Activated CD8-positive, alpha-beta T cell treated with anti-CD3 and anti-CD28 coated beads for 36 hours (primary cell): ENCODE measurements at places on chromosomes 6 and 20.

- H3K4me1 ChIP-seq: no peaks in the 10 kb centered on the region
- H3K27me3 ChIP-seq: peaks cover 1% of the 10 kb centered on the region
- no peaks in the 10 kb centered on the region for H3K36me3 ChIP-seq
- H3K27ac ChIP-seq: no peak overlapping the region
These were observed 91.3 kb downstream of the PDE10A start for GRCh38 chr6:165571721-165572132.

DNA sequence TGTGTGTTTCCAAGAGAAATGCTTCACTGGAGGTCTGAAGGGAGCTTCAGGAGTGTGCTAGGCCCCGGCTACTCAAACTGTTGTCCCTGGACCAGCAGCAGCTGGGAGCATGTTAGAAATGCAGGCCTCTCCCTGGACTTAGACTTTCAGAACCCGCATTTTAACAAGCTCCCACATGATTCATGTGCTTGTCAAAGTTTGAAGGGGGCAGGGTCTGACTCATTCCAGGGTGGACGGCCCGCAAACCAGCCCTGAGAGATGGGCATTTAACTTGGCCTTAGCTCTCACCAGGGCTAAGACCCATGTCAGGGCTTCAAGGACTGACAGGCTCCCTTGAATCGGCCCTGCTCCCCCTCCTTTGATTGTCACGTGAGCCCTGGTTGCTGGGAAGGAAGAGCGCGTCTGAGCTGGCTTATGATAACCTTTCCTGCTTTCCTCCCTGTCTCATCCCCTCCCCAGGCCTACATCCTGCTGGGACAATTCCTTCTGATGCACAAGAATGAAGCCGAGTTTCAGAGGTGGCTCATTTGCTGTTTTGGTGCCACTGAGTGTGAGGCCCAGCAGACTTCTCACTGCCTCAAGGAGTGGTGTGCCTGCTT lies 35.5 kb downstream of the BANF2 start:
- H3K27ac ChIP-seq: no peak overlapping the region
- DNase-seq: no peak
- H3K4me3 ChIP-seq: no peak overlapping the region
- H3K36me3 ChIP-seq: no peaks in the 10 kb centered on the region
- H3K4me1 ChIP-seq: no peaks in the 10 kb centered on the region

GRCh38 chr6:114739656-114740055 lies 396.8 kb upstream of the HS3ST5 start:
- no peak for DNase-seq
- no peak overlapping the region for H3K27ac ChIP-seq
- no peaks in the 10 kb centered on the region for H3K36me3 ChIP-seq
- no peak overlapping the region for H3K4me3 ChIP-seq
- no peaks in the 10 kb centered on the region for H3K4me1 ChIP-seq

DNA sequence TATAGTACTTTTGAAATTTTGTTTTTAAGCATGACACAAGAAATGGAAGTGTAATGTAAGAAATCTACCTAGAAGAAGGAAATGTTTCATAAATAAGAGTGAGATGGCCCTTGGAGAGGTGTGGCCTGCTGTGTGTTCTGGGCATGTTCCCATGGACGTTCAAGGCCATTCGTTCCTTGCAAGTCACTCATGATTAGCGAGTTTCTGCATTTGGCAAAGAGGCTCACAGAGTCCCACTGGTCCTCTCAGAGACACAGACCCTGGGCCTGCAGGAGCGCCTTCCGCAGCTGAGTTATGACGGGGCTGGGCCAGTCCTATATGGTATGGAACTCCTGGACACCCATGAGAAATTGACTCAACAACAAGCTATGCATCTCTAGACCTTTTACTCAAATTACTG lies 7.2 kb downstream of the THBS2 start:
- no peak for DNase-seq
- H3K27ac ChIP-seq: no peak overlapping the region
- H3K36me3 ChIP-seq: no peaks in the 10 kb centered on the region
- H3K4me3 ChIP-seq: no peak overlapping the region
- H3K27me3 ChIP-seq: peaks cover 7% of the 10 kb centered on the region

DNA sequence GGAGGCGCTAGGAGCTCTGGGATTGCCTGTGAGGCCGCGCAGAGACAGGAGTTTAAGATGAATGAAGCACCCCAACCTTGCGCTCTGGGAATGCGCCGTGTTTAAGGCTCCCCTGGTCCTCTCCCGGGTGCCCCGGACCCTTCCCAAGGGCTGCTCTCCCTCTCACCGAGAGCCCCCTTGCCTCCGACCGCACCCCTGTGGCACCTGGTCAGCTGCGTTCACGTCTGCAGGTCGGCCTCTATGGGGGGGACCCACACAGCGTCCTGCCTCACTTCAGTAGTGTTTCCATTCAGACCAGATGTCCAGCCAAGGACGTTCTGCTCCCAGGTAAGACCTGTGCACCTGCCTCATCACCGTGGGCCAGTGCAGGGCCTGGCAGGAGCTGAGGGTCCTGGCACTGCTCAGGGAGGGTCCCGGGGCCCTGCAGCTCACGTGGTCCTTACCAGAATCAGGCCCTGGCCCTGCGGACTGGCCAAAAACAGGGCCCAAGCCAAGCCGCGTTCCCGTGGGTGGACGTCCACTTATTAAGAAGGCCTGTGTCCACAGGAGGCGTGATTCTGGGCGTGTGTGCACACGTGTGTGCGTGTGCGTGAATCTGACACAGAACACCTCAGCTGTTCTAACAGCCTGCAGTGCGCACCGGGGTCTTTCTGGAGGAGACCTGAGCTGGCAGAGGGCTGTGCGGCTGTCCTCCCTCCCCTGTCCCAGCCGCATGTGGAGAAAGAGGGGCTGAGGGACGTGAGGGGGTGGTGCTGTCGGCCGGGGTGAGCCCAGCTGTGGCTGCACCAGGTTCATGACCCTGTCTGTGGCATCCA lies 79.9 kb upstream of the BHLHE23 start:
- H3K27ac ChIP-seq: no peak overlapping the region
- peaks cover 22% of the 10 kb centered on the region for H3K27me3 ChIP-seq
- peaks cover 3% of the 10 kb centered on the region for H3K4me1 ChIP-seq
- no peaks in the 10 kb centered on the region for H3K36me3 ChIP-seq

- H3K27me3 ChIP-seq: peaks cover 20% of the 10 kb centered on the region
- H3K27ac ChIP-seq: no peak overlapping the region
- peaks cover 3% of the 10 kb centered on the region for H3K4me1 ChIP-seq
- DNase-seq: no peak
These were observed 53.7 kb downstream of the RPS12 start for GRCh38 chr6:132868057-132868456.

GRCh38 chr20:60306105-60306504 lies 347.9 kb downstream of the CDH26 start:
- no peak overlapping the region for H3K4me3 ChIP-seq
- no peaks in the 10 kb centered on the region for H3K4me1 ChIP-seq
- no peaks in the 10 kb centered on the region for H3K27me3 ChIP-seq
- no peaks in the 10 kb centered on the region for H3K36me3 ChIP-seq

DNA sequence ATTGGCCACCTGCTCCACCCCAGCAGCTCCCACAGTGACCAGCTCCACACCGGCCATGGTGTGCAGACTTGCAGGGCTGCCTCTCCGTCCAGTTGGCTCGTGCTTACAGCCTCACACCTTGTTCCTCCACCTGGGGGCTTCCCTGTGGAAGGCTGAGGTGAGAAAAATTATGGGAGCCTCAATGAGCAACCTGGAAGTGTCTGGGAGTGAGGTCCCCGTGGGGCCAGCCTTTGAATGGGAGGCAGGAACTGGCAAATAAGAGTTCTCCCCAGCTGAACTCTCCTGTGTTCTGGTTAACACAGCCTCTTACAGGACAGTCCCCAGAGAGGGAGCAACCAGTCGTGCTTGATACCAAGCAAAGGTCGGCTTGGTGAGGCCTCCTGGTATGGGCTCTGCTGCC lies 3.8 kb upstream of the PFDN4 start:
- H3K36me3 ChIP-seq: no peaks in the 10 kb centered on the region
- H3K4me3 ChIP-seq: no peak overlapping the region
- H3K4me1 ChIP-seq: peaks cover 9% of the 10 kb centered on the region
- no peak overlapping the region for H3K27ac ChIP-seq

- H3K4me1 ChIP-seq: peaks cover 60% of the 10 kb centered on the region
- H3K27me3 ChIP-seq: peaks cover 7% of the 10 kb centered on the region
- H3K27ac ChIP-seq: peak overlapping the region; percentile 50
- peak overlapping the region; percentile 24 for H3K4me3 ChIP-seq
- no peaks in the 10 kb centered on the region for H3K36me3 ChIP-seq
These were observed 55.1 kb upstream of the NFATC2 start for GRCh38 chr20:51597389-51598231.

DNA sequence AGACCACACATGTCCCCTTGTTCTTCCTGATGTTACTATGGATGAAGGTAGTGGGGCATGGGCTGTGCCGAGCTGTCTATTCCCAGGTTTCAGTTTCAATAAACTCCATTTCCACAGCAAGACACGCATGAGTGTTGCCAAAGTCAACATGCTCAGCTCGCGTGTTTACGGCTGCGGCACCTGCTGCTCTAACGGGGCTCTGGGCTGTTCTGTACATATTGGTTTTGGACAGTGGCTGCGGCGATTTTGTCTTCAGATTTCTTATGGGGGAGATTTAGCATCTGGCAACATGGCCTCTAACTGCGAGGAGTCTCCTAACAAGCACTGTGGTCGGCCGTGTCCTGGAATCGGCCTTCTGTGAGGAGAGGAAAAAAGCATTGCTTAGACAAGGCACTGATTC lies 58.6 kb downstream of the TMEM242 start:
- no peak overlapping the region for H3K27ac ChIP-seq
- no peaks in the 10 kb centered on the region for H3K36me3 ChIP-seq
- DNase-seq: no peak
- no peaks in the 10 kb centered on the region for H3K27me3 ChIP-seq
- H3K4me3 ChIP-seq: no peak overlapping the region
- peaks cover under 1% of the 10 kb centered on the region for H3K4me1 ChIP-seq

DNA sequence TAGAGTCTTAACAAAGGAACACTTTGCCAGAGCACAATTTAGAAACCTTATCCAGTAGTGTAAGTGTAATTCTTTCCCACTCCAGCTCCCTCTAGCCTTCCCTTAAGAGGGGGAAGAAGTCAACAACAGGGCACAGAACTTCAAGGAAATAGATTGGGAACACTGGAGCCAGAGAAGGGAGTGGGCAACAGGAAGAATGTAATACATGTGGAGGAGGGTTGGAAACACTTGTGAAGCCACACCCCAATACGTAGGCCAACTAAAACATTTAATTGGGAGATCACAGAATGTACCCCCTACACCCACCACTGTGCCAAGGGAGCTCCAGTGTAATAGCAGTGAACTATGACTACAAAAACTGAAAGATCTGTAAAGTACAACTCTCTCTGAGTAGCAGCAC lies 735.7 kb upstream of the HS3ST5 start:
- H3K4me3 ChIP-seq: no peak overlapping the region
- H3K36me3 ChIP-seq: no peaks in the 10 kb centered on the region
- DNase-seq: no peak
- no peaks in the 10 kb centered on the region for H3K27me3 ChIP-seq

- H3K4me3 ChIP-seq: no peak overlapping the region
- H3K4me1 ChIP-seq: no peaks in the 10 kb centered on the region
- H3K36me3 ChIP-seq: no peaks in the 10 kb centered on the region
- peaks cover 7% of the 10 kb centered on the region for H3K27me3 ChIP-seq
These were observed 186.7 kb upstream of the CST7 start for GRCh38 chr20:24762371-24762770.

DNA sequence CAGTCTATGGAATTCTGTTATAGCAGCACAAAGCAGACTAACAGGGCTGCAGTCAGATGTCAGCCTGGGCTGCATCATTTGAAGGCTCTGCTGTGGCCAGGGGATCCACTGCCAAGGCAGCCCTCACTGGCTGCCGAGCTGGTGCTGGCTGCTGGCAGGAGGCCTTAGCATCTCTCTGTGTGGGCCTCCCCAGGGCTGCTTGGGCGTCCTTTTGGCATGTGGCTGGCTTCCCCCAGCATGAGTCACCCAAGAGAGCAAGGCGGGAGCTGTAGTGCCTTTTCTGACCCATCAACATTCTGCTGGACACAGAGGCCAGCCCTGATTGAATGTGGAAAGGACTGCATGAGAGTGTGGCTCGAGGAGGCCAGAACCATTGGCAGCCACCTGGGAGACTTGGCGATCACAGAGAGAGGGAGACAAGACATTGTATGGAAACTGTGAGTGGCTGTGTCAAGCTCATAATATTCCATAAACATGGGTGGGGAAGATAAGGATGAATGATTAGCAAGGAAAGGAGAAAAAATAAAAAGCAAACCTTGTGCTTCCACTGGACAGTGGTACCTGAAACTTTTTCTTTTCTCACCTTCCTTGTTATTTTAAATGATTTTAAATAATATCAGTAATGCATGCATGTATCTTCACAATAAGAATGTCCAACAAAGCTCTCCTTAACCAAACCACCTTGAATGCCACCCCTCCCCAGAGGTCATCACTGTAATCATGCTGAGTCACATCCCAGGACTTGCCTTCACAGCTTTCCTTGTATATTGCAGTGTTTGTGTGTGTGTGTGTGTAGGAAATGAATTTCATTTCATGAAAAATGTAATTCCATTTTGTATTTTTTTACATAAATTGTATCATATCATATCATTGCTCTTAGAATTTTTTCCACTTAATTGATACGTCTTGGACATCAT lies 55.0 kb upstream of the VSX1 start:
- no peak overlapping the region for H3K4me3 ChIP-seq
- no peaks in the 10 kb centered on the region for H3K4me1 ChIP-seq
- H3K27ac ChIP-seq: no peak overlapping the region
- DNase-seq: no peak

GRCh38 chr6:137698636-137699030 lies 168.4 kb upstream of the TNFAIP3 start:
- H3K4me3 ChIP-seq: peak overlapping the region; percentile 53
- DNase-seq: no peak
- H3K27me3 ChIP-seq: peaks cover 8% of the 10 kb centered on the region

DNA sequence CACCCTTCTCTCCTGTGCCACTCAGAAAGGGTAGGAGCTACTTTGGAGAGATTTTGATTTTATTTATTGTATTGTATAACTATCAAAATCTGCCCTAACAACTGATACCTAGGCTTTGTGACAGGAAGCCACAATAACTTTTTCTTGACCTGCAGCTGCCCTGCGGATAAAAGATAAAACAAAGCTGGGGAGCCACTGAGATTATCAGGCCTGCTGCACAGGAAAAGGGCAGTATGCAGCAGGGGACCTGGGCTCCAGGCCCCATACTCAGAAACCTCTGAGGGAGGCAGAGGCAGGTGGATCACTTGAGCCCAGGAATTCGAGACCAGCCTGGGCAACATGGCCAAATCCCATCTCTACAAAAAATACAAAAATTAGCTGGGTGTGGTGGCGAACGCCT lies 980 bp upstream of the SNX21 start:
- H3K27ac ChIP-seq: no peak overlapping the region
- DNase-seq: no peak
- H3K4me1 ChIP-seq: peaks cover 10% of the 10 kb centered on the region
- H3K27me3 ChIP-seq: no peaks in the 10 kb centered on the region
- H3K36me3 ChIP-seq: no peaks in the 10 kb centered on the region
- H3K4me3 ChIP-seq: peak overlapping the region; percentile 73

DNA sequence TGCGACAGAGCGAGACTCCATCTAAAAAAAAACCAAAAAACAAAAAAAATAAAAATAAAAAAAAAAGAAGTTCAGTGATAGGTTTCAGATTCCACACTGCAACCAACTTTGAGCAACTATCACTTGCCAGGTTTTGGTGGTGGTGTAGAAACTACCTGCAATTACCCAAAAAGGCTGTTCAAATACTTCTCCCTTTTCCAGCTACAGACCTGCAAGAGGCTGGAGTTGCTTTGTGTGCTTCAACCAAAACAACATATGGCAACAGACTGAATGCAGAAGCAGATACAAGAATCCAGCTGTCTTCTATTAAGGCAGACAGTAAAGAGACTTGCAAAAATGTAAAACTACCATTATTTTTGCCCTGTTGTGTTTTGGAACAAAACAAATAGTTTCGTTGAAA lies 9.3 kb upstream of the BCAS1 start:
- H3K27me3 ChIP-seq: no peaks in the 10 kb centered on the region
- H3K4me3 ChIP-seq: no peak overlapping the region
- H3K4me1 ChIP-seq: peaks cover 17% of the 10 kb centered on the region
- H3K27ac ChIP-seq: no peak overlapping the region

- H3K36me3 ChIP-seq: no peaks in the 10 kb centered on the region
- no peak overlapping the region for H3K4me3 ChIP-seq
- no peak overlapping the region for H3K27ac ChIP-seq
- no peak for DNase-seq
These were observed 49.9 kb upstream of the ADGRF1 start for GRCh38 chr6:47091886-47092668.
